ENCODE measurements at places on chromosomes 3 and 15.

DNA sequence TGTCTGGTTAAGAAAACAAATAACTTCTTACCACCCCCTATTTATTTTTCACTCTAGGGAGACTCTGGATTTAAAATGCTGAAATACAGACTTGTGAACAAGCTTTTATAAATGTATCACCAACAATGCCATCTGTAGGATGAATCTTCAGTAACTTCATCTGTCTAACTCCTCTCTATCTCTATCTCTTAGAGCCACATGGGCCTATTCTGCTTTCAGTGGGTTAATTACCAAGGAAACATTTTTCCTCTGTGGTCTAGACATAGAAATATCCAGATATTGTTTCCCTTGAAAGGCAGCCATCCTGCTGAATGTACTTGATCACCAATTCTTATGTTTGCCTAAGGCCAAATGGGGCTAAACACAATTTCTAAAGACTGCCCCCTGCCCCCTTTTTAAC lies 167.6 kb upstream of the COL8A1 start:
- DNase-seq: no peak

DNA sequence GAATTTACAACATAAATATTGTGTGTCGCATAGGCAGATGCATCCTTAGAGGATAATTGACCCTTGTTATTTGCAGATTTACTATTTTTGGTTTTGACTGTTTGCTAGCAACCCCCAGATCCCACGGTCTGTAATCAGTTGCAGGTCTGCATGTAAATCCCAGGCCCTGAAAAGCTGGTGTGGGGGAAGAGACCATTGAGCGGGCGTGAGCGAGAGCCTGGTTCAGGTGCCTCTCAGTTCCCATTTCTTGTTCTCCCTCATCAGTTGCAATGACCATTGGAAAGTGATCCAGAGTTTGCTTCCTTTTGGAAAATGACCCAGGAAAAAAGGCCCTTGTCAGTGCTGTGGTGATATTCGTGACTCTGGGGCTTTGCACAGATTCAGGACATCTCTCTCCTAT lies 238.9 kb downstream of the UACA start:
- no peak for DNase-seq

- no peak for DNase-seq
These were observed 159.5 kb downstream of the CHSY1 start for GRCh38 chr15:101092156-101092866.

DNA sequence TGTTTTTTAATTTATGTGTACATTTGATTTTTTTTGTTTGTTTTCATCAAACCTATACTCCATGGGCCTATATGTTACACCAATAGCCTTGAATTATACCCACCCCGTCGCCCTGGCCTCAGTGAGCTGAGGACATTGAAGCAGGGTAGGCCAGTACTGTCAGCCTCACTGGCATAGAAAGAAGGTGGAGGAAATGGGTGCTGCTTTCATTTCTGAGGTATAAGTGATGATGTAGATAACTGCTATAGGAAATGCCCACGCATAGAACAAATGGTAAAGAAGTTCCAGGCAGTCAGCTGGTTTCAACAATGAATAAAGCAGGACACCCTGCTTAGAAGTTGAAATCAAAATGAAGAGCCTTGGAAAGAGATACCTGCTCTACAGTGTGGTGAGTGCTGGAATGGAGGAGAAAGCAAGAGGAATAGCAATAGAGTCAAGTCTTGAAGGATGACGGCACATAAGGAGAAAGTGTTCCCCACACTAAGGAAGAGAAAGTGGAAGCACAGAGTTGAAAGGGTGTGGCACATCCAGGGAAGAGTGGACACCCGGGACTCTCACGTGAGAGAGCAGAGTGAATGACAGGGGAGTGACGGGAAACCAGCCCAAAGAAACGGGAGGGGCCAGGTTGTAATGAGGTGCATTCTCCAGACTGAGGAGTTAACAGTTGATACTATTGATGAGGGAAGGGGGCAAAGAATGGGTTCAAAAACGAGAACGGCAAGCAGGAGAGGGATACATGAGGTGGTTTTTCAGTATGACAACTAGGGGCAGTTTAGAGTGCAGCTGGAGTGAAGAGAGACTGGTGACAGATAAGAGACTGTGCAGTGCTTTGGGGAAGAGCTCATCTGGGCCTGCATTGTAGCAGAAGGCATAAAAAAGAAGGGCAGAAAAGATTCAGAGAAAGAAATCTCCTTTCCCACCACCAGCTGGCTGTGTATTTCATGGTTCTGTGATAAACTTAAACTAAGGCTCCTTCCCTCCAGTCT lies 70.5 kb downstream of the KLHL25 start:
- no peak for DNase-seq

- DNase-seq: no peak
These were observed 53.8 kb upstream of the TPM1 start for GRCh38 chr15:62988701-62989100.
